Upper lobe of right lung (tissue), 1 donor: ENCODE measurements at places on chromosomes 2 and 18. TPM values are rescaled to one million over a fixed set of nuclear protein-coding genes. Genes with fewer than 3 reads are reported as not detected.

- DNase-seq: no peak
These were observed 172.0 kb upstream of the SIX3 start for GRCh38 chr2:44769349-44770011.

GRCh38 chr18:78918707-78919106, 60.9 kb upstream of the SALL3 start:
- DNase-seq: peak; percentile 30

The ARHGAP28 gene
- 15.7 TPM for total RNA-seq

DNA sequence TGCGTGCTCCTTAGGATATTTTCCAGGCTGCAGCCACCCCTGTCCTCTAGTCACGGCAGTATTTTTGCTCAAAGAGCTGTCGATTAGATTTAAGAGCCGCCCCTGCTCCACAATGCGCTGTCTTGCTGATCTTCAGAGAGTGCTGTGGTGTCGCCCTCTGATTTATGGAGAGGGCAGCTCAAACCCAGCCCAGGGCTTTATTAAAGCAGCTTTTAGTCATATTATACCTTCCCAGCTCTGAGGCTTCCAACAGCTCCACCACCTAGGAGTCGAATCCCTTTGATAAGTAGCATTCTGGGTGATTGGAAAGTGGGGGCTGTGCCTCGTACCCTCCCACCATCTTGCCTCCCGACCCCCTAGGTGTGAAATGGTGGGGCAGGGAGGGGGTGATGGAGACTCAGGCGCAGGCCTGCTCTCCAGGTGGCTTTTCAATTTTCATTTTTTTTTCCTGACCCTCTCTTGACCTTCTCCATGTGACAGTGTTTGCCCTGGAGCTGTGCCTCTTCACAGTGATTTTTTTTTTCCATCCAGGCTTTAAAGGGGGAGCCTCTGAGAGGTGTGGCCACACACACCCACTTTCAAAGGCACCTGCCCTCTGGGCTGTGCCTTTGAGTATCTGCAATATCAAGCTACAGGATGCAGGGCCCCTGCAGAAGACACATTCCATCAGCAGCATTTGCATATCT, 53.1 kb upstream of the NRP2 start:
- DNase-seq: no peak

DNA sequence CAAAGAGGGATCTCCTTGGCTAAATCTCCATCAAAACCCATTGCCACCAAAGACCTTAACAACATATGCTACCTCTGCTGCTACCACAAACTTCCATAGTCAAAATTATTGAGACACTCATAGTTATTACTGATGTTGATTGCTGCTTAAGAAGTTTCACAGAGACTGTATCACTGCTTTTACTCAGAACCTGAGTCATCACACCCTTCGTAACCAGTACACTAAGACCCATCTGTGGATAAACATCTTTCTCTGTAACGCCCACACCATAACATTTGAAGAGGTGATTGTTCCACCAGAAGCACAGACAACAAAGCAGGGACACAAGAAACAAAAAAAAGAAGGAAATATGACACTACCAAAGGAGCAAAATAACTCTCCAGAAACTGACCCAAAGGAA, 1563.1 kb downstream of the LRP1B start:
- no peak for DNase-seq
